Ovary (tissue), 10 donors: ENCODE measurements at places on chromosomes 7 and 10. TPM values are rescaled to one million over a fixed set of nuclear protein-coding genes. Genes with fewer than 3 reads are reported as not detected.

DNA sequence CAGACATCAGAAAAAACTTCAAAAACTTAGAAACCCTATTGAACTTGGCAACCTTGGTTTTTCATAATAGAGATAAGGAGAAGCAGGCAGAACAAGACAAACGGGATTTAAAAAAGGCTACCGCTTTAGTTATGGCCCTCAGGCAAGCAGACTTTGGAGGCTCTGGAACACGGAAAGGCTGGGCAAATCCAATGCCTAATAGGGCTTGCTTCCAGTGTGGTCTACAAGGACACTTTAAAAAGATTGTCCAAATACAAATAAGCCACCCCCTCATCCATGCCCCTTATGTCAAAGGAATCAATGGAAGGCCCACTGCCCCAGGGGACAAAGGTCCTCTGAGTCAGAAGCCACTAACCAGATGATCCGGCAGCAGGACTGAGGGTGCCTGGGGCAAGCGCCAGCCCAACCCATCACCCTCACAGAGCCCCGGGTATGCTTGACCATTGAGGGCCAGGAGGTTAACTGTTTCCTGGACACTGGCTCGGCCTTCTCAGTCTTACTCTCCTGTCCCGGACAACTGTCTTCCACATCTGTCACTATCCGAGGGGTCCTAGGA lies 115.3 kb downstream of the NRCAM start:
- no peaks in the 10 kb centered on the region for H3K36me3 ChIP-seq
- no peaks in the 10 kb centered on the region for H3K4me1 ChIP-seq
- no peaks in the 10 kb centered on the region for H3K27me3 ChIP-seq
- H3K27ac ChIP-seq, result no peak overlapping the region

DNA sequence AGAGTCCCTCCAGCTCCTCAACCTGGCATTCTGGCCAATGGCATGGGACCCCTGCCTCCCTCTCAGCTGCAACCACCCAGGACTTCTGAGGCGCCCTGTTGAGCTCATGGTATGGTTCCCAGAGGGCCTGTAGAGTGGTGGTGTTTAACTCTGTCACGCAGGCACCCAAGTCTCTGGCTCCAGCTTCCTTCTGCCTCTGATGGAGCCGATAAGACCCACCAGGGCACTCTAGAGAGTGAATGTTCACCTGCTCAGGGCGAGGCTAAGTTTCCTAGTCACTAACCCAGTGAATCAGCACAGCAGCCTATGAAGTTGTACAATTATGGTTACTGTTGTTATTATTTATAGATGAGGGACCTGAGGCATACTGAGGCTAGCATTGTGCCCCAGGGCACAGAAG lies 120.4 kb downstream of the ZMIZ1 start:
- H3K27me3 ChIP-seq, result no peaks in the 10 kb centered on the region
- no peak for DNase-seq
- H3K4me1 ChIP-seq, result peaks cover 44% of the 10 kb centered on the region
- H3K36me3 ChIP-seq, result no peaks in the 10 kb centered on the region

GRCh38 chr10:21700474-21700873 lies 166.4 kb downstream of the MLLT10 start:
- no peaks in the 10 kb centered on the region for H3K36me3 ChIP-seq
- H3K4me3 ChIP-seq, result no peak overlapping the region
- no peak overlapping the region for H3K27ac ChIP-seq

DNA sequence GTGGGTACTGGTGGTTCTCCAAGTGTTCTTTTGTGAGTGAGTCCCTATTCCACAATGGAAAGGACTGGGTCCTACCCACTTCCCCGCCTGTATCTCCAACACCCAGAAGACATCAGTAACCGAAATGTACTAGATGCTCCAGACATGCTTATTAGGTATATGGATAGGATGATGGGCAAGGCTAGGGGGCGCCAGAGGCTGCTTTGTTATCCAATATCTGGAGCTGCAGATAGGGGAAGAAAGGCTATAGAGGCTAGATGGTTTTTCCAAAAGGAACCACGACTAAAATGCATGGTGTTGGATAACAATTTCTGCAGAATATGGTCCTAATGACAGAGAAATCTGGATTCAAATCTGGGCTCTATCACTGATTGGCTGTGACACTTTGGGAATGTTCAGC lies 56.2 kb upstream of the TM9SF3 start:
- DNase-seq, result no peak
- no peak overlapping the region for H3K4me3 ChIP-seq
- H3K4me1 ChIP-seq, result no peaks in the 10 kb centered on the region
- no peak overlapping the region for H3K27ac ChIP-seq
- no peaks in the 10 kb centered on the region for H3K27me3 ChIP-seq
- no peaks in the 10 kb centered on the region for H3K36me3 ChIP-seq

- no peak overlapping the region for H3K4me3 ChIP-seq
- no peaks in the 10 kb centered on the region for H3K36me3 ChIP-seq
These were observed 37.2 kb downstream of the APBB1IP start for GRCh38 chr10:26475386-26475785.

- H3K27ac ChIP-seq, result no peak overlapping the region
- no peak overlapping the region for H3K4me3 ChIP-seq
- H3K36me3 ChIP-seq, result no peaks in the 10 kb centered on the region
- no peaks in the 10 kb centered on the region for H3K4me1 ChIP-seq
- no peaks in the 10 kb centered on the region for H3K27me3 ChIP-seq
These were observed 492.5 kb downstream of the XPNPEP1 start for GRCh38 chr10:109430799-109431198.

DNA sequence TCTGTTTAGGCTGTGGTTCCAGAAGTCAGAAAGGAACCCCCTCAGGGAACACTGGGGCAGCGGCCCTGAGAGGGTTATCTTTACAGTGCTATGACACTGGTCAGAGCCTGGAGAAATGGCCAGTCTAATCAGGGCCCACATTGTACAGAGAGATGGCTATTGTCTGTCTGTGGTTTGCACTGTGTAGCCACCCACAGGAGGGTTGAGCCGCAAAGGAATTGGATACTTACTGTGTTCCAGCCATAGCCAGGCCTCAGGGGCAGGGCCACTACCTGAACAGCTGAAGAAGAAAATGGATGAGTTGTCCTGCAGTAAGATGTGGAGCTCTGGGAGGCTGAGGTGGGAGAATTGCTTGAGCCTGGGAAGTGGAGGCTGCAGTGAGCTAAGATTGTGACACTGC lies 47.5 kb upstream of the PODXL start:
- no peaks in the 10 kb centered on the region for H3K27me3 ChIP-seq
- no peak for DNase-seq
- H3K4me3 ChIP-seq, result no peak overlapping the region

- no peaks in the 10 kb centered on the region for H3K27me3 ChIP-seq
- no peaks in the 10 kb centered on the region for H3K4me1 ChIP-seq
- H3K36me3 ChIP-seq, result no peaks in the 10 kb centered on the region
These were observed 31.9 kb downstream of the PCBD1 start for GRCh38 chr10:70856454-70856853.

GRCh38 chr10:43071865-43072650 lies 4.8 kb upstream of the RET start:
- no peak for DNase-seq
- H3K27ac ChIP-seq, result no peak overlapping the region
- H3K27me3 ChIP-seq, result no peaks in the 10 kb centered on the region
- no peaks in the 10 kb centered on the region for H3K36me3 ChIP-seq
- H3K4me3 ChIP-seq, result no peak overlapping the region
- H3K4me1 ChIP-seq, result peaks cover 1% of the 10 kb centered on the region

DNA sequence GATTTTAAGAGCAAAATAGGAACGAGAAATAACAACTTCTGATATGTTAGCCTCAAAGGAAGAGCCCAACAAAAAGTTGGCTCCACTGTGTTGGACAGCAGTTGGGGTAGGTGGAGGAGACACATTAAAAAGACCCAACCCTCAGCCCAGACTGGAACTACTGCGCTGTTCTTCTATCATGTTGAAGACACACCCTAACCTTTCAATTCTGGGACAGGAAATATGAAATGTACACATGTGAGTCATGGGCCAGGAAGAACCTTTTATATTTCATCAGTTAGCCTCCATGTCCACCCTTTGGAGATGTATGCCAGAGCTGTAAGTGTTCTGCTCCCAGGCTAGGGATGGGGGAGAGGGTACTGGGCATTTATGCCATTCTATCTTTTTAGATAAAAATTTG lies 22.1 kb downstream of the CLDN12 start:
- H3K4me1 ChIP-seq, result no peaks in the 10 kb centered on the region
- H3K27ac ChIP-seq, result no peak overlapping the region
- H3K36me3 ChIP-seq, result no peaks in the 10 kb centered on the region

GRCh38 chr7:112080441-112080840 lies 125.8 kb downstream of the DOCK4 start:
- H3K36me3 ChIP-seq, result no peaks in the 10 kb centered on the region
- no peak overlapping the region for H3K27ac ChIP-seq
- DNase-seq, result no peak
- H3K27me3 ChIP-seq, result no peaks in the 10 kb centered on the region
- H3K4me1 ChIP-seq, result peaks cover 4% of the 10 kb centered on the region

- no peaks in the 10 kb centered on the region for H3K4me1 ChIP-seq
- no peaks in the 10 kb centered on the region for H3K27me3 ChIP-seq
- DNase-seq, result no peak
- H3K36me3 ChIP-seq, result no peaks in the 10 kb centered on the region
These were observed 297.2 kb downstream of the TCERG1L start for GRCh38 chr10:131014271-131014670.

DNA sequence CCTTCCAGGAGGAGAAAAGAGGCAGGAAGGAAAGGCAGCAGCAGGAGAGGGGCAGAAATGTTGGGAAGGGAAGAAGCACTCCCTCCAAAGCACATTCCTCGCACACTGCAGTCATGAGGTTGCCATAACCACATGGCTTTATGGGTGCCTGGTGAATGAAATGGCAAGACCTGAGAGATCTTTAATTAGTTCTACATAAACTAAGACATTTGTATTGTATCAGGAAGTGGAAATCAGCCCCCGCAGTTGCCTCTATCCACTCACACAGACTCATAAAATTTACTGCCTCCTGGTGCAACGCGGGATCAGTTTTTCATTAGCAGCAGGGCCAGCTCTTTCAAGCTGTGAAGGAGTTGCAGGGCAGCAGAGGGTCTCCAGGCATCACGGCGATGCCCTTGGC lies 106.4 kb downstream of the COL13A1 start:
- no peak for DNase-seq
- no peaks in the 10 kb centered on the region for H3K27me3 ChIP-seq
- H3K4me3 ChIP-seq, result no peak overlapping the region
- peaks cover 15% of the 10 kb centered on the region for H3K4me1 ChIP-seq

The ATP5F1C gene
- 186 TPM for total RNA-seq

The IFIT1B gene
- total RNA-seq, result not detected

The GPR158 gene
- 0.10 TPM for total RNA-seq

The SSBP1 gene
- total RNA-seq, result 109 TPM

The GPRIN2 gene
- 0.61 TPM for total RNA-seq

The ANLN gene
- total RNA-seq, result 0.50 TPM

The PNLIPRP1 gene
- 0.34 TPM for total RNA-seq
